ENCODE measurements at places on chromosomes 7 and 10.

GRCh38 chr10:116215651-116216050 is 57.4 kb downstream of the GFRA1 start:
- no peak for DNase-seq

GRCh38 chr10:104351061-104351702 is 2.5 kb upstream of the CFAP58 start:
- DNase-seq: no peak

DNA sequence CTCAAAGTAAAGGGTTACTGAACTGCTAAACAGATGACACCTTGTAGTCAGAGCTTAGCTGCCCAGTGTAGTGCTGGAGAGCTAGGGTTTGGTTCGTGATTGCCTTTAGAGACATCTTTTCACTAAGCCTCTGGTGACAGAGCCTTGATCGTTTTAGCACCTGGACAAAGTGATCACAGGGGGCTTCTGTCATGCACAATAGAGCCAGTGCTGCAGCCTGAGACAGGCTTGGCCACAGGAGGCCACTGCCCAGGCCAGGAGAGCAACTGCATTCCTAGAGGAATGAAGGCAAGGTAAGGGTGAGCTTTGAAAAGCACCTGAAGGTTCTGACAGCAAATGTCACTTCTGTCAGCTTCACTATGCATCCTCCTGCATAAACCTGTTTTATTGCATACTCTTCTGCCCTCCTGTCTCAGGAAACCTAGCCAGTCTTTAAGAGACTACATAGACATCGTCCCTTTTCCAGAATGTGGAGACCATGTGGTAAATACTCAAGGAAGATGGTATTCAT is 122.9 kb downstream of the NPY start:
- no peak for DNase-seq

GRCh38 chr7:86844608-86845007 is 200.9 kb downstream of the GRM3 start:
- no peak for DNase-seq

- no peak for DNase-seq
These were observed 42.9 kb downstream of the MKLN1 start for GRCh38 chr7:131370523-131370968.

- no peak for DNase-seq
These were observed 5.8 kb downstream of the ANTXRL start for GRCh38 chr10:46292573-46293023.

GRCh38 chr10:123523833-123524232 is 142.3 kb upstream of the GPR26 start:
- no peak for DNase-seq

GRCh38 chr10:30059209-30060107 is at the start of gene JCAD:
JCAD (minus strand) TSS chr10:30059586; CDS start chr10:30047812, 11,774 bp downstream.
- peak; percentile 25 for DNase-seq

GRCh38 chr7:4791101-4791737 is 15.8 kb downstream of the AP5Z1 start:
- no peak for DNase-seq

GRCh38 chr7:47951374-47951773 is 3.1 kb upstream of the PKD1L1 start:
- no peak for DNase-seq

GRCh38 chr10:120011359-120012130 is 119.0 kb downstream of the SEC23IP start:
- DNase-seq: no peak

DNA sequence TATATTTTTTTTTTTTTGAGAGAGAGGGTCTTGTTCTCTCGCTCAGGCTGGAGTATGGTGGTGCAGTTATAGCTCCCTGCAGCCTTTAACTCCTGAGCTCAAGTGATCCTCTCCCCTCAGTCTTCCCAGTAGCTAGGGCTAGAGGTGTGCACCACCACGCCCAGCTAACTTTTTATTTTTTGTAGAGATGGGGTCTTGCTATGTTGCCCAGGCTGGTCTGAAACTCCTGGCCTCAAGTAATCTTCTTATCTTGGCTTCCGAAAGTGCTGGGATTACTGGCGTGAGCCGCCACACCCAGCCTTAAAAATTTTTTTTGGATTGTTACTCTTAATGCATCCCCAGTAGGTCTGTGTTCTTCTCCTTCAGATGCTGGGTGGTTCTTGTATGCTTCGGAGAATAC is 4.2 kb downstream of the UBTD1 start:
- DNase-seq: no peak

GRCh38 chr10:59099481-59099880 is 77.0 kb upstream of the PHYHIPL start:
- DNase-seq: no peak

- DNase-seq: no peak
These were observed 160.9 kb downstream of the OAT start for GRCh38 chr10:124257781-124258180.

GRCh38 chr10:131387018-131387529 is 75.6 kb upstream of the TCERG1L start:
- DNase-seq: no peak

GRCh38 chr7:37833107-37833817 is 15.1 kb upstream of the NME8 start:
- DNase-seq: peak; percentile 8

GRCh38 chr10:127462643-127463295 is 86.3 kb upstream of the NPS start:
- DNase-seq: no peak

- no peak for DNase-seq
These were observed 19.5 kb upstream of the PTF1A start for GRCh38 chr10:23172429-23173213.

DNA sequence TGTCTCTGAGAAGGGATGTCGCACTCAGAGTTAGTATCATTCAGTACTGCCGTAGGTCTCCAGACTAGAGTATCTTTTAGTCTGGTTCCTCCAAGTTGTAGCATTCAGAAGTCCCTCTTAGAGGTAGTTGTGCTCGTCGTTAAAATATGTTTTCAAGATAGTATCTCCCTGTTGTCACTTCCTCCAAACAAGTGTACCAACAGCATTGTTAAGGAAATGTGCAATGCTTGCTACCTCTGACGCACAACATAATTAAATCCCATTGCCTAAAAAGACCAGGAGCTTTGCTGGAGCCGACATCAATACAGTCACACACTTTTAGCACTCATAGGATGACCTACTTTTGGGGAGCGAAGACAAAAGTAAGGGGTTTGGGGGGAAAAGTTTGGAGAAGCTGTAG is 80.0 kb upstream of the STK17A start:
- DNase-seq: no peak

GRCh38 chr7:87426160-87426559 is 49.3 kb downstream of the ABCB4 start:
- DNase-seq: no peak

GRCh38 chr10:581776-582330 is 107.6 kb downstream of the DIP2C start:
- DNase-seq: no peak

DNA sequence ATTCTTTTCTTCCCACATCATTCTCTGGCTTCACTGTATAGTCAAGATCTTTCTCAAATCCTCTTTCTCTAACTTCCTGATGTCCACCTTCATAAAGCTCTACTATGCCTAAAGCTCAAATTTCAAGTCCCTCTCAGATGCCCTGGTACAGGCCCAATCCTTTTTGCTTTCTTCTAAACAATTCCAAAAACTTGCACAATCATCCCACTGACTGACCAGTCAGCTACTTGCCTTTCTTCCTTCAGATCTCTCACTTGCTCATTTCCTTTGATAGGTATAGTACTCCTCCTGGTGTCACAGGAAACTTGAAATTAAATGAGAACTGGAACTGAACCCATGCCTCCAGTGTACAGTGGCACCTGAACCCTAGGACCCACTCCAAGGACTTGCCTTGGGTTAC is 18.2 kb downstream of the SEC31B start:
- no peak for DNase-seq

GRCh38 chr10:94194256-94194655 is 168.5 kb downstream of the NOC3L start:
- DNase-seq: no peak

DNA sequence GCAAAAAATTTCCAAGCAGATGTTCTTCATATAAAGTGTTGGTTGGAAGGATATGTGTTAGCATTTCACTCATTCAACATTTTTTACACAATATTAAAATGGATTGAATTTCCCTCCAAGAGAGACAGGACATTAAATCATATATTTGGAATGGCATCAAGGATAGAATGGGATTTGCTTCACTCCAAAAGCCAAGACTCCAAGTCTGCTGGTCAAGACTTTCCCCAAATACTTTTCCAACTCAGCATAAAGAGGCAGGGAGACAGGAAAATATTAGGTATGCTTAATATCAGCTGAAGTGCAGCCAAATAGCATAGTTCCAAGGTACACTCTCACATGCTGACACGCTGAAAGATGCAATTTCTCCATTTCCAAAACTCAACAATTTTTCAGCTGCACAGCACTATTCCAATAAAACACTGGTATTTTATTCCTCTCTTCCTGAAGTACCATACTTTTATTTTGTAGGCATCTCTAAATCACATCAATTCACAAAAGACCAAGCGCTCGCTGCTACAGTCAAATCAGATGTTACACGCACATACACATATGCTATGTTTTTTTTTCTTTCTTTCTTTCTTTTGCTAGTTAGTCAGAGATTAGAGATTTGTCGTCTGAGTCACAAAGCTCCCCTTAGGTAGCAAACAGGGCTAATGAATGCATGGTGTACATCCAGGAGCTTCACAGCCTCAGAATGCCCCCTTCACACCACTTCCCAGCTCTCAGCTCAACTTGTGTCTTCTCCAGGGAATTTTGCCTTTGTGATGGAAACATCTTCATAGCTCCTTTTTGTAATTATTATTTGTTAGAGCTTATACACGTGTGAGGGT is 1033.8 kb upstream of the AUTS2 start:
- no peak for DNase-seq

DNA sequence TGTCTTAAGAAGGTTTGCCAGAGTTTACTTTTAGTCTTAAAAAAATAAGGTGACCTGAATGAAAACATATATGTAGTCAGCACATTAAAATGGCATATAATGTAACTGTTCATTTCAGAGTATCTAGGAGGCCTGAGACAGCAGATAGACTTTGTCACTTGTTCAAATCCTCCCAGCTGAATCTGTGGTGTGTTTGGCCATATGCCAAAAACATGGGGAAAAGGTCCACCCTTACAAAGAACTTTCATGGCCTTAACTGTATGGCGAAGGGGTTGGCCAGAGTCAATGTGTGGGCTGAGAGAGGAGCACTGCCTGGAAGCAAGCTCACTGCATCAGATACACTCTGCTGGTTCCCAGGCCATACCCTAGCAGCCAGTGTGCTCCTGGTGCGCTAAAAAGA is 113.7 kb downstream of the ALOX5 start:
- DNase-seq: no peak

- DNase-seq: no peak
These were observed 577 bp downstream of the LRRC18 start for GRCh38 chr10:48938990-48939536.

GRCh38 chr7:76512941-76513816 is 2.8 kb downstream of the UPK3B start:
- no peak for DNase-seq

DNA sequence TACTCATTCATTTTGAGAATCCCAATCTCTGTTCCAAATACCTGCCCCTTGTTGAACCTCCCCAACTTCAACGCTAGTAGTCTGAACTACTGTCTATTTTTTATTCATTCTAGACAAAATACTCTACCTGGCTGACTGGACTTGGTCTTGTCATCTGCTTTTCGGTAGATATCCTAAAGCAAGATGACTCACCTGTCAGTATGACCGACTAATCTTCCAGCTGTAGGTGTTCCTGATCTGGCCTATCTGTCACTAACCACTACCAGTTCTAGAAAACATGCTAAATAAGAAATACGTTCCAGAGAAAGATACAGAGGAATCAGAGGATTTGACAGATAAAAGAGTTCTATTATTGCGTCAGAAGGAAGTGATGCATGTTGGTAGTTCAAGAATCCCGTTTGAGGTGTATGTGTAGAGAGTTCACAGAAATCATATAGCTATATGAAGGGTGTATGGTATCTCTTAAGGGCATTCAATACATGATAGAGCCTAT is 81.1 kb downstream of the IDE start:
- no peak for DNase-seq

DNA sequence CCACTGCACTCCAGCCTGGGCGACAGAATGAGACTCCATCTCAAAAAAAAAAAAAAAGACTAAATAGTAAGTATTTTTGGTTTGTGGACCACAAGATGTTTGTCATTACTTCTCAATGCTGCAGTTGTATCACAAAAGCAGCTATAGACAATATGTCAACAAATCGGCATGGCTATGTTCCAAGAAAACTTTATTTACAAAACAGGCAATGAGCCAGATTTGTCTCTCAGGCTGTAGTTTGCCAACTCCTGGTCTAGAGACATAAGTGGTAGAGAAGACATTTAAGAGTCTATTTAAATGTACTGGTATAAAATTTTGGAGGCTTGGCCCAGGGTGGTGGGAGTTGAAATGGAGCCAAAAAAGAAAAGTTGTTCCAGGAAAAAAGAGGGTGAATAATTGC is 185.8 kb downstream of the SORCS1 start:
- DNase-seq: no peak

DNA sequence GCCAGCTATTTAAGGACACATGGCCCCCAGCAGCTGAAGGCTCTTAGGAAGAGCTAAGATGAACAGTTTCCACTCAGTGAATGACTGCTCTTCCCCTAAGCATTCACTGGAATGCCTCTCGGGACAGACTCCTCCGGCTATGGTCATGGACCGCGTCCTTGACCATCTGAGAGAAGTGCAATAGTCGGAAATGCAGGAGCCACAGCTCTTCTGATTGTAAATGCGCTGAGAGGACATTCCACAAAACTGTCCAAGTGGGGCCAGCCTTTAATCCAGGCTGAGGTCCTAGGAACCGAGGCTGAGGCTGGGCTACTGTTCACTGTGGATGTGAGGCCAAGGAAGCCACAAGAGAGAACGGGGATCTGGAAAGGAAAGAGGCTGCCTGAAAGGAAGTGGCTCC is 162.0 kb upstream of the TMEM72 start:
- DNase-seq: no peak

- no peak for DNase-seq
These were observed 6.5 kb downstream of the BAG3 start for GRCh38 chr10:119657725-119658124.

- no peak for DNase-seq
These were observed 86.3 kb downstream of the OAT start for GRCh38 chr10:124332426-124332825.

DNA sequence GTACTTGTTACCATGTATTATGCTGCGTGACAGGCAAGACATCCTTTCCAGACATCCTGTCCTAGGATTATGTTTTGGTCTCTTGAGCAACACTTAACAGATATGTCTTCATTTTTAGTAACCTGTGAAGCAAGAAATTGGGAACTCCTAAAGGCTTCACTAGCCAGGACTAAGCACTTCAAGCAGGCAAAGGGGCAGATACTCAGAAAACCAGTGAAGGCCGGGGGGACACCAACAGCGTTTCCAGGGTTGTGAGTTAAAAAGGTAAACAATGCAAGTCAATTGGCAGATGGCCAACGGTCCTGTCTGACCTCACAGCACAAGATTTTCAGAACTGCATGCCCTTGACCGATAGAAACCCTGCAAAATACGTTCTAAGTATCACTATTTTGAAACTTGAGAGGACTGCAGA is 77.6 kb upstream of the SFMBT2 start:
- no peak for DNase-seq

DNA sequence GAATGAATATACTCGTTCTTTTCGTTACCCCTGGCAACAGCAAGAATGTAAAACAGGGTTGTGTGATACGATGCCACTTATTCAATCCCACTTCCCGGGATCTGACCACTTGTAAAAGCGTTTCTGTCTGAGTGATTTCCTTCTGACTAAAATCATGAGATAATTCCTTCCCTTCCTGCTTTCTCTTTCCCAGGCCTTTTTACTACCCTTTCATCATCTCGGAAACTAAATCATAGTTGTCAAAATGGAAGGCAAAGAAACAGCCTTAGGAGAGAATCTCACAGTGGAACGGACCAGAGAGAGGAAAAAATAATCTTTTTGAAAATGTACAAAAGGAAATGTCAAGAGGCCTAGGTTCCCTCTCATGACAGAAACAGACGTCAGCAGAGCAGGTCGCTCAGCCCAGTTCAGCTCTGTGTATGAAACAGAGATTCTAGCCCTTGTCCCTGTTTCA is 29.8 kb downstream of the DIP2C start:
- DNase-seq: no peak

Measured in T-helper 1 cell (primary cell).